Stimulated activated CD4-positive, alpha-beta T cell treated with anti-CD3 and anti-CD28 coated beads, Interleukin-1b, Interleukin-23, amount 100 ng/mL, for 48 hours (primary cell): ENCODE measurements at places on chromosomes 12 and 14.

GRCh38 chr12:3741882-3742672 is 10.8 kb downstream of the CRACR2A start:
- no peak for DNase-seq

DNA sequence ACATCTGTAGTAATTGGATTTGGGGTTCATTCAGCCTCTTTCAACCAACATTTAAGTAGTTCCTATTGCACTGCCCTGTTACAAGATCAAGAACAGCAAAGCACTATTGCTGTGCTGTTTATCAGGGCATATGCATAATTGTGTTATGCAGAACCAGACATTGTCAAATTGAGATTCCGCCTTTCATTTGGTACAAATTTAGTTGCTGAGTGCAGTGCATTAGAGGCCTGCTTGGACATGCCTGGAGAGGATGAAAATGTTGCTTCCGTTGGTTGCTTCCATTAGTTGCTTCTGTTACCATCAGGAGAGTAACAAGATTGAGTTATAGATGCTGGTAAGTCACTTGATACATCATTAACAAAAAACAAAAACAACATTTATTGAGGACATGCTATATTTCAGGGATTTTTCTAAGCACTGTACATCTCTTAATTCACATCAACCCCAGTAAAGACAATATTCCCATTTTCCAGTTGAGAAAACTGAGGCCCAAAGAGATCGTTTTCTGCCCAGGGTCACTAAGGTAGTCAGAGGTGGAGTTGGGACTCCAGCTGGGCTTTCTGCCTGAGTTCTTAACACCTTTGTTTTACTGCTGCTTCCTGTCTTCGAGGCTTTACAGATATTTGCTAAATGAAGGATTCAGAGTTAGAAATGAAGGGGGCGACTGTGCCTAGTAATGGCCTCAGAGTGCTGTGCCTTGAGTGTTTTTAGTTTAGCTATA is 79.3 kb downstream of the PPP2R5C start:
- DNase-seq = no peak

DNA sequence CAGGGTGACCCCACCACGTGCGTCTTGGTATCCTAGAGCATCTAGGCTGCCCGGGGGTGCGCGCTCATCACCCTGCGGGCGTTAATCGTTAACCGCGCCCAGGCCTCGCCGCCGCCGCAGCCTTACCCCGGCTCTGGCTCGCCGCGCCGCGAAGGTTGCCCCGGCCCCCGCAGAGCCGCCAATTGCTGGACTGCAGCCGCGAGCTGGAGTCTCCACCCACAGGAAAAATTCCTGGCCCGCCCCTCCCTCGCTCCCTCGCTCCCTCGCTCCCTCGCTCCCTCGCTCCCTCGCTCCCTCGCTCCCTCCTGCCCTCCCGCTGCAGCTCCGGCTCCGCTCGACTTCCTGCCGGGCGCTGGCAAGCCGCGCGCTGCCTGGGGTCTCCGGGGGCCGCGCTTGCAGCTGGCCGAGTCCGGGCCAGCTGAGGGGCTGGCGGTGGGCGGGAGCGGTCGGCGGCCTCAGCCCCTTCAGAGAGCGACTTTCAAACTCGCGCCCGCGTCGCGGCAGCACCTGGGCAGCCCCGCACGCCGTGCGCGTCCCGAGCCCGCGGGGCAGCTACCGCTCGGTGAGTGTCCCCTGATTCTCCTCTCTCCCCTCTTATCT is at the start of gene PLEKHG3:
TSS of gene PLEKHG3 (plus strand) at position 282 of the 600 bp plus-strand sequence. CDS start 23,208 bp downstream, outside the sequence.
- DNase-seq = peak; percentile 6

GRCh38 chr12:28909291-28909690 is 239.8 kb upstream of the FAR2 start:
- no peak for DNase-seq

GRCh38 chr14:103629503-103630121 is 601 bp downstream of the KLC1 start:
- peak; percentile 50 for DNase-seq

DNA sequence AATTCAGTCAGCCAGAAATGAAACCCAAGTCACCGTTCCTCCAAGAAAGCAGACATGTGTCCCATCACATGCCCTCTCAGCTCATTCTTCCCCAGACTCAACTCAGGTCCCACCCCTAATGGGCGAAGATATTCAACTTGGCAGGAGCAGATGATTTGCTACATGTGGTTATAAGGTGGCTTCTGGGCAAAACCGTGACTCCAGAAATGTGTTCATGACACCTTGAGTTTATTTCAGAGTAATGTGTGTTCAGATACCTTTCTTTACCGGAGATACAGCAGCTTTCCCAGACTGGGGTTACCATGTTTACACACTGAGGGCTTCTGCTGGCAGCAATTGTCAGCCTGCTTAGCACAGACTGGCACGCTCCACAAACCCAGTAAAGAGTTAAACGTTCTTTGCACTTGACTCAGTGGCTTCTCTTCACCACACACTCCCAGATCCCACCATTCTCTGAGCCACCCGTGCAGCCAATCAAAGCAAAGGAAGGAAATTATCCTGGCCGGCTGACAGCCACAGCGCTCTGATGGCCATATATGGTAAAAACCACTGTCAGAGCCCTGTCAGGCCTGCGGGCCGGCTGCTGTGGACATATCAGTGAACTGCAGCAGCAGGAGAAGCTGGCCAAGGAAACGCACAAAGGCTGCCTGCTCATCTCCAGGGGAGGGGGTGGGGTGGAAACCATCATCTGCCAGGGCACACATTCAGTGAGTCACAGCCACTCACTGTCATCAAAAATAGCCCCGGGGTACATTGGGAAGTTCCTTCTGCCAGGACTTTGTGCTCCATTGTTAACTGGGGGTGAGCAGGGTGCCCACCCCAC is 39.9 kb downstream of the CORO1C start:
- DNase-seq = peak; percentile 87

DNA sequence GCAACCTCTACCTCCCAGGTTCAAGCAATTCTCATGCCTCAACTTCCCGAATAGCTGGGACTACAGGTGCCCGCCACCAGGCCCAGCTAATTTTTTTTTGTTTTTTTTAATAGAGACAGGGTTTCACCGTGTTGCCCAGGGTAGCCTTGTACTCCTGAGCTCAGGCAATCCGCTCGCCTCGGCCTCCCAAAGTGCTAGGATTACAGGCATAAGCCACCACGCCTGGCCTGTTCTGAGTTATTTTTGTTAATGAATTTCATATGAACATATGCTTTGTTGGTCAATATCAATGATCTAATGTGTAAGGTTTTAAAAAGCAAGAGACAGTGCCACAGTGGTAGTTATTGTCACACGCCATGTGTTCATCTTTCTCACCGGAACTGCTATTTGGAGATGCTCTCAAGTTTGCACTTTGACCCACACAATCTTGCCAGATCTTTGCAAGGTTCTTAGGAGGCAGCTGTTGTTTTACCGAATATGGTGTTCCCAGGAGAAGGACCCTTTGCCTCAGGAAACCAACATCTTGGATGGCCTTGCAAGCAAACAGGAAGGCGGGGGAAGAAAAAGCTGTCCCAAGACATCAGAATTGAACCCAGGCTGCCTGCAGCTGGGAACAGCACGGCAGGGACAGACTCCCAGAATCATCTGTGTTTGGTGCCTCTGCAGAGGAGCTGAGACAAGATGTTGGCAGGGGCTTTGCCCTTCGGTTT is 30.0 kb downstream of the GALNT16 start:
- DNase-seq = no peak
